ENCODE measurements at places on chromosomes 11 and 22.

GRCh38 chr11:116386118-116386699 lies 386.6 kb downstream of the BUD13 start:
- DNase-seq, result no peak

GRCh38 chr11:34823197-34823596 lies 93.0 kb downstream of the APIP start:
- DNase-seq, result no peak

GRCh38 chr22:39724390-39724789 lies 153.8 kb downstream of the CACNA1I start:
- no peak for DNase-seq

DNA sequence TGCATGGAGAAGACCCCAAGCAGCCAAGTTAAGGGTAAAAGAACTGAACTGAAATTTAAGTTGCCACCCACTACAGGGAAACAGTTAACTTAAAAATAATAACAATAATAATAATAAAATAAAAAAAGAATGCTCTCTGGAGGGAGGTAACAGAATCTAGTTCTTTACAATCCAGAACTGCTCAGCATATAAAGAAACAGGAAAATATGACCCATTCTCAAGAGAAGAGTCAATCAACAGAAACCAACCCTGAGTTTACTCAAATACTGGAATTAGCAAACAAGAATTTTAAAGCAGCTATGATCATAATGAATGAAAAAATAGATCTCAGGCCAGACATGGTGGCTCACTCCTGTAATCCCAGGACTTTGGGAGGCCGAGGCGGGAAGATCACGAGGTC lies 53.8 kb downstream of the DENND5A start:
- DNase-seq, result no peak

DNA sequence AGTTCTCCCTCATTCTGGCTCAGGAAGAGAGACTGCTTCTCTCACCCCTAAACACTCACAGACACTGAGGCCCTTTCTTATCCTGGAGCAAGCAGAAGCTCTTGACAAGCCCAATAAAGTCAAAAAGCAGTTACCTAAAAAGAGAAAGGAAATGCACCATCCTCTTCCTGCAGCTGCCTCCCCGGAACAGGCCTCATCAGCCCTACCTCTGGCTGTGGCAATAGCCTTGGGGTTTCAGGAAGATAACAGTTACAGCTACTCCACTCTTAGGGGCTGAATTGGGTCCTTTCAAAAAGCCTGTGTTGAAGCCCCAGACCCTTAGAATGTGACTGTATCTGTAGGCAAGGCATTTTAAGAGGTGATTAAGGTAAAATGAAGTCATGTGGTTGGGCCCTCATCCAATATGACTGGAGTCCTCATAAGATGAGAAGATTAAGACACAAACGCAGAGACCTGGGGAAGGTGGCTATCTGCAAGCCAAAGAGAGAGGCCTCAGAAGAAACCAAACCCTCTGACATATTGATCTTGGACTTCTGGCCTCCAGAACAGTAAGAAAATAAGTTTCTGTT lies 3.5 kb upstream of the LGALS12 start:
- DNase-seq, result no peak

DNA sequence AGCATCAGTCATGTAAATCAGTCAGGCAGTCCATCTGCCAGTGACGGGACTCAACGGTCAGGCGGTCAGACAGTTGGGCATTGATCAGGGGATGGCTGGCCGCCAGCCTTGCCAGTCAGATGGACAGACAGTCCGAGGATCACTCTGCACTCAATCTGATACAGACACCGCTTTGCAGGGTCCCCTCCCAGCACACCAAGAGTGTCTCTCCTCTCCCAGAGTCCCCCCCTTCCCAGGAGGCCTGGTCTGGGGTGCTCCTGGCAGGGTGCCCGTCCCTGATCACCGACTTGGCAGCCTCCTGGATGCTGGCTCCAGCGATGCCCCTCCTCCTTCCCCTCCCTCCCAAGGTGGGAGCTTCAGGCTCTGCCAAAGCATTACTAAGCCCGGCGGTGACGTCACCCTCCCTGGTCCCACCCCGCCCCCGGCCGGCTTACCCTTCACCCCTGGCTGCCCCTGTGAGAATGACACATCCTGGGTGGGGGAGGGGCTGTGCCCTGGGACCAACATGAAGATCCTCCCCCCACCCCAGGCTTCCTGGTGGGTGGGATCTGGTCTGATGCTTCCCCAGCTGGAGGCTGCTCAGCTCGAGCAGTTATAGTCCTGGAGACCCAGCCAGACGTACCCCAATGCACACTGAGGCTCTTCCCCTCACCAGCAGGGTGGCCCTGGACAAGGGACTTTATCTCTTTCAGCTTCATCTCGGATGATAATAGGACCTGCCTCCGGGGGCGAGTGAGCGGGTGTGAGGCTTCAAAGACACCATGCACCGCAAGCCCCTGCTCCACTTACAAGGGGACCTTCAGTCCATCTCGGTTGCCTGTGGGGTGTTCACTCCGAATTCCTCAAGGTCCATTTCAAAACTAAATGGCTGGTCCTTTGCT lies 69.2 kb downstream of the CD82 start:
- no peak for DNase-seq

- no peak for DNase-seq
Measured at GRCh38 chr22:35425971-35426800, 26.2 kb downstream of the MCM5 start.

- DNase-seq, result no peak
Measured at GRCh38 chr11:115613986-115614632, 109.9 kb upstream of the CADM1 start.

DNA sequence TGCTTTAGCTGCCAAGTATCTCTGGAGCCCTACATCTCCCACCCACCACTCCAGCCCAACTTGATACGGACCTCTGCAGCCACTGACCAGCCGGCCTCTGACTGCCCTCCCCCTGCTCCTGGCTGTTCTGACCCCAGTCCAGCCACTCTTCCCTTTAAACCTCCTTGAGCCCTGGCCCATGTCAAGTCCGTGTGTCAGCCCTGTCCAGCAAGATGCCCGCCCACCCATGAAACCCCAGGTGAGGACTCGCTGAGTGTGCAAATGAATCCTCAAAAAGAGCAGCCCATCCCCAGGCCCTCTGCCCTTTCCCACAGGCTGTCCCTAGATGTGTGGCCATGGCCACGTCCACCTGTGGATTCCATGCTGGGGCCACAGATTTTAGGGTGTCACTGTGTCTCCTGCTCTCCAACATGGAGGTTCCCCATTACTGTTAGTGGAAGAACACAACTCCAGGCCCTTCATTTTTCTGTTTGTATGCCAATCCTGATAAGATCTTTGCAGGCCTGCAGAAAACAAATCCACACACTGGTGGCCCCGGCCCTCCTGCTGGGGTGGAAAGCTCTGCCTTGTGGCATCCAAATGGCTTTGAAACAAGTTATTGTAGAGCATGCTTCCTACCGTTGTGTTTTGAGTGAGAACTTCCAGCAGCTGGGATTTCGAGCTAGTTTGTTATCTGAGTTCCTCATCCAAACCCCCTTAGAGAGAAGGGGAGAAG lies 22.7 kb upstream of the ADORA2A start:
- no peak for DNase-seq

- peak; percentile 71 for DNase-seq
Measured at GRCh38 chr11:76234416-76235232, 28.3 kb upstream of the WNT11 start.

DNA sequence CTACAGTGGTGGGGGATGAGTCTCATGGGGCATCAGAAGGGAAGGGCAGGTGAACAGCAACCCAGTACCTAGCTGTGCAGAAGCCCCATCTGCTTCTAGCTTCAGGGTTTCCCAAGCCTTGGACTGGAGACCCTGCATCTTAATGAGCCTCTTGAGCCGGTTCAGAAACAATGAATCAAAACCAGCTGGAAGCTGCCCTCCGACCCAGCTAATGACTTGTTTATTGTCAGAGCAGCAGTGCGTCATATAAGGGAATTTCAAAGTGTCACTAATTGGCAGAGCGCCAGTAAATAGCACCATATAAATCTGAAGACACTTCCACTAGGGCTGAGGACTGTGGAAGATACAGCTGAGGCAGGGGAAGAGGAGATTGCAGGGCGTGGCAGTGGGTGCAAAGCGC lies 57.5 kb downstream of the RPUSD4 start:
- no peak for DNase-seq

- no peak for DNase-seq
Measured at GRCh38 chr22:26550498-26551033, 38.3 kb upstream of the TFIP11 start.

- no peak for DNase-seq
Measured at GRCh38 chr11:5486003-5486402, 2.5 kb upstream of the OR52D1 start.

DNA sequence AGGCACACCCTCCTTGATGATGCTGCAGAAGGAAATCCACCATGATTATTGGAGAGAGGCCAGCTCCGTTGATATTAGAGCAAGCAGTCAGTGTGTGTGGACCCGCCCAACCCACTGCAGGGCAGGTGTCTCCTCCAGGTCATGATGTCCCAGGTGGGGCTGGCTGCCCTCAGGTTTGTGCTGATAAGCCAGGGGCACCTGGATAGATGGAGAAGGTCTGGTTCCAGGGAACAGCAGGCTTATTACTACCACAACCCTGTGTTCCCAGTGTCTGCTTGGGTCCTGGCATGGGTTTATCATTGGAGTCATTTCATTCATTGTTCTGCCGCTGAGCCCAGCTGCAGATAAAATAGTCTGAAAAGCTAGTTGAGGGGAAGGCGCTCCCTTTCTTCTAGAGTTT lies 181.1 kb upstream of the NECTIN1 start:
- no peak for DNase-seq

- DNase-seq, result no peak
Measured at GRCh38 chr11:84497981-84498411, 1129.1 kb downstream of the DLG2 start.

- no peak for DNase-seq
Measured at GRCh38 chr11:133506023-133506422, 26.3 kb downstream of the OPCML start.

DNA sequence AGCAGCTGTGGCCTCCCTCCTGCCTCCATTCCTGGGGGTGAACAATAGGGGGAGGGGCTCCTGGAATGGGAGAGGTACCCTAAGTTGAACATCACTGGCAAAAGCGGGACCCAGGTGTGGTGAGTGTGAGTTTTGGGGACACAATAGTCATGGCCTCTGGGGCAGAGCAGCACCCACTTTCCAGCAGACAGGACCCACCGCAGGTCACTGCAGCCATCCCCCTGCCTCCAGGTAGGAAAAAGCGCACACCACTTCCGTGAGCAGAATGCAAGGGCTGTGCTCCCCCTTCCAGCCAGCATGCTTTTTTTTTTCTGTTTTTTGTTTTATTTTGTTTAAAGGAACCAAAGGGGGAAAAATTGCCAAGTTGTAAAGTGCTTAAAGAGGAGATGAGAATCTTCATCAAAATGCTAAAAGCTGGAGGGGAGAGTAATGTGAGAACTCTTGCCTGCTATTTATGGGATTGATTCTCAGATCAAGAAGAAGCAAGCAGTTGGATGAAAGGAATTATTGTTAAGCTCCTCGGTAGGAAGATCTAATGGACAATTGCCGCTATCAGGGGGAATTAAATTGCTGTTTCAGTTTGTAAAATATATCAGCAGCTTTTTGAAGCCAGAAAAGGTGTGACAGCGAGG lies 152.9 kb downstream of the FEZ1 start:
- DNase-seq, result no peak

GRCh38 chr11:77517226-77517625 lies 43.3 kb upstream of the PAK1 start:
- DNase-seq, result no peak

DNA sequence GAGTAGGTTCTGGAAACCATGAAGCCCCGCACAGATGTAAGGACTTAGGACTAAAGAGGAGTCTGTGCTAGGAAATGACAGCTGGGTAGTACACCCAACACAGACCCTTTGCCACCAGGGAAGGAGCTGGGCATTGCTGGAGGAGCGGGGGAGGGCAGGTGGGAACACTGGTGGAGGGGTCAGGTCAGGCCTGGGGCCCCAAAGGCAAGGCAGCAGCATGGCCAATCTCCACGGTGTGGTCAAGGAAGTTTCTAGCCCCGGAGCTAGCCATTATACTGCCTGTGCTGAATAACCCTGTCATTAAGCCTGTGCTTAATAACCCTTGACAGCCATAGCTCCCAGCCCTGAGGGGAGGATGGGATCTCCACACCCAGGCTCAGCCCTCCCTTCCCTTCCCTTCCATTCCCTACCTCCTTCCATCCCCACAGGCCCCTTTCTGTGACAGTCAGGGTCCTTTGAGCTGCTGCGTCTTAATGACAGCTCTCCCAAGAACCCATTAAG lies 2.1 kb downstream of the TMPRSS4 start:
- no peak for DNase-seq

DNA sequence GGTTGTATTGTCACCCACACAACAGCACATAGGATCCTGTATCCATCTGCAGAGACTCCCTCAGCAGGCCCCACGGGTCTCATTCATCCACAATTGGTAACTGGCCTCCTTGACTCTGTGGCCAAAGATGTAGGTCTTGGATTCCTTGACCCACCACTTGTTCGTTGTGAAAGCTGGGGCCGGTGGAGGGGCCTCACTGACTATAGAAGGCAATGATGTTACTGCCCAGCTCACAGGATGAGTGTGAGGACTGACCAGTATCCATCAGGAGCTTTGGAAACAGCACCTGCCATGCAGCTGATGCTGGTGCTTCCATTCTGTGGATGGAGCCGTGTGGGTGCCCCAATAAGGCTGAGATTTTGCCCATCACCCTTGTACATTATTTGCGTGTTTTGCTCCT lies 615.7 kb downstream of the BRD1 start:
- DNase-seq, result no peak

GRCh38 chr11:2644844-2645778 lies 54.7 kb downstream of the KCNQ1OT1 start:
- DNase-seq, result no peak

DNA sequence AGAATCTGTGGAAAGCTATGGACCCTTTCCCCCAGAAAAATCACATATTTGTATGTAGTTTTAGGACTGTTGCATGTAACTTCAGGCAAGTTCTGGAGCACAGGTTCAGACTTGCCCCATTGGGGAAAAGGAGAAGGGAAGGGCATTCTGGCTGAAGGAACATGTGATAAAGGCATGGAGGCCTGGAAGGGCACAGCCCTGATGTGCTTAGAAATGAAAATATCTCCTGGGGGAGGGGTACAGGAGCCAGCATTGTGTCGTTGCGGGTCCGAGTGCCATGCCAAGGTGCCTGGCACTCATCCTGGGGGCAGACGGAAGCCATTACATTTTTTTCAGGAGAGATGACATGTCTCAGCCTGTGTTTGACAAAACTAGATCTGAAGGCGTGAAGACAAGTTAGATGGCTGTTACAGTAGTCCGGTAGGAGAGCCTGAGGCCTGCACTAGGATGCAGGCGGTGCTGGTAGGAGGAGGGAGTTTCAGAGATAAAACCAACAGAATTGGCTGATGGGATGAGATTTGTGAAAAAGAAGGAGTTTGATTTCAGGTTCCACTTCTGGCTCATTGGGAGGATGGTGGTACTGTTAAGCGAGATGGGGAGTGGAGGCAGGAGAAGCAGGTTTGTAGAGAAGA lies 96.9 kb downstream of the TEAD1 start:
- no peak for DNase-seq

DNA sequence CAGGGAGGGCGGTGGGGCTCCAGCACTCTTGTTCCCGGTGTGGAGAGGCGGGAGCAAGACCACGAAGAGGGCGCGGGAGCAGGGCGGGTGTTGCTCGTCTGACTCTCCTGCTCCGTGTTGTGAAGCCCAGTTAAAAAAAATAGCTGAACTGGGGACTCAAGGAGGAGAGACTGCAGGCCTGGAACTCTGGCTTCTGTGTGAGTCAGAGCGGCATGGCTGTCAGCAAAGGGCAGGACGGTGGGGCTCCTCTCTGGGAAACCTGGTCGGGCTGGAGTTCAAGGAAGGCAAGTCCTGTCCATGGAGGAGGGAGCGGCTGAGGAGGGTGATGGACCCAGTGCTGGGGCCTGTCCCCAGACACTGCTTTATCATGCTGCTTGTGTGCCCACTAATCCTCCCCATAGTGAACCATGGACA lies 152.3 kb downstream of the FEZ1 start:
- no peak for DNase-seq
